ENCODE measurements at places on chromosomes 7 and 10.

GRCh38 chr10:66187053-66187733 is 738.6 kb upstream of the LRRTM3 start:
- DNase-seq: no peak

- DNase-seq: no peak
Observed at GRCh38 chr7:107248551-107249316, 79.9 kb downstream of the HBP1 start.

DNA sequence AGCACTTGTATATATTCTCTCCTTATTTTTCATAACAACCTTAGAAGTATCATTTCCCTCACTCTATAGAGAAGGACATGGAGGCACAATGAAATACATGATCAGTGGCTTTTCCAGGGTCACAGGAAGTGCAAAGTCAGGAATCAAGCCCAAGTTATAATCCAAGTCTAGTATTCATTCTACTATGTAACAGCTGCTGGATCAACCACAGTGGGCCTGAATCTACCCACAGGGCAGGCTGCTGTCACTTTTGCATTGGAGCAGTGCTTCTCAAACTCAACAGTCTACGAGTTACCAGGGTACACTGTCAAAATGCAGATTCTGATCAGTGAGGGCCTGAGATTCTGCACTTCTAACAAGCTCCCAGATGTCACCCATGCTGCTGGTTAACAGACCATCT is 18.3 kb downstream of the ZDHHC16 start:
- no peak for DNase-seq

- no peak for DNase-seq
Observed at GRCh38 chr7:93378131-93378760, 146.1 kb downstream of the VPS50 start.

- DNase-seq: no peak
Observed at GRCh38 chr7:41731493-41732435, 28.9 kb upstream of the INHBA start.

- no peak for DNase-seq
Observed at GRCh38 chr10:35780970-35781642, 139.0 kb upstream of the FZD8 start.

GRCh38 chr10:114683593-114683992 is 25.5 kb upstream of the ABLIM1 start:
- no peak for DNase-seq

- no peak for DNase-seq
Observed at GRCh38 chr7:126489874-126490273, 762.9 kb downstream of the GRM8 start.

DNA sequence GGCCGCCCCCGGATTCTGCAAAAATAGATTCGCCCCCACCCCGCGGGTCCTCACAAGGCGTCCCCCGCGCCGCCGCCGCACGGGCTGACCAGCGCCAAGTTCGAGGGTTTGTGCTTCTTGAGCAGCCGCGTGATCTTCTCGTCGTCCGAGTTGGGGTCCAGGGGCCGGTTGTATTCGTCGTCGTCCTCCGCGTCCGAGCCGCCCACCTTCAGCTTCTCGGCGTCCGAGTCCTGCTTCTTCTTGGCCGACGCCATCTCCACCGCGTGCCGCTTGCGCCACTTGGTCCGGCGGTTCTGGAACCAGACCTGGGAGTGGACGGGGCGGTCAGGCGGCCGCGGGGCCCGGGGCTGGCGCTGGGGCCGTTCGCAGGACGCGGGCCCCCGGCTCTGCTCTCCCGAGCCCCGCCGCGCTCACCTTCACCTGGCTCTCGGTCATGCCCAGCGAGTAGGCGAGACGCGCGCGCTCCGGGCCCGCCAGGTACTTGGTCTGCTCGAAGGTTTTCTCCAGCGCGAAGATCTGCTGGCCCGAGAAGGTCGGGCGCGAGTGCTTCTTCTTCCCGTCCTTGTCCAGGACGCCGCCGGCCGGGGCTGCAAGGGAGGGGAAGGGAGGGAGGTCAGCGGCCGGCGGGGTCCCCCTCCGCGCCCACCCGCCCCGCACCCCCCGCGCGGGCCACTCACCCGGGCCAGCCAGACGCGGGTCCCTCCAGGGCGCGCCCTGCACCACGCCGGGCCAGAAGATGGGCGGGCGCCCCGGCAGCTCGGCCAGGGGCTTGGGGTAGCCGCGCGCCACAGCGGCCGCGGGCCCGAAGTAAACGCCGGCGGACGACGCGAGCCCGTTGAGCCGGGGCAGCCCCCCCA is 853 bp downstream of the NKX6-2 start:
- DNase-seq: no peak

GRCh38 chr7:125279961-125280360 is 350.3 kb upstream of the POT1 start:
- DNase-seq: no peak

DNA sequence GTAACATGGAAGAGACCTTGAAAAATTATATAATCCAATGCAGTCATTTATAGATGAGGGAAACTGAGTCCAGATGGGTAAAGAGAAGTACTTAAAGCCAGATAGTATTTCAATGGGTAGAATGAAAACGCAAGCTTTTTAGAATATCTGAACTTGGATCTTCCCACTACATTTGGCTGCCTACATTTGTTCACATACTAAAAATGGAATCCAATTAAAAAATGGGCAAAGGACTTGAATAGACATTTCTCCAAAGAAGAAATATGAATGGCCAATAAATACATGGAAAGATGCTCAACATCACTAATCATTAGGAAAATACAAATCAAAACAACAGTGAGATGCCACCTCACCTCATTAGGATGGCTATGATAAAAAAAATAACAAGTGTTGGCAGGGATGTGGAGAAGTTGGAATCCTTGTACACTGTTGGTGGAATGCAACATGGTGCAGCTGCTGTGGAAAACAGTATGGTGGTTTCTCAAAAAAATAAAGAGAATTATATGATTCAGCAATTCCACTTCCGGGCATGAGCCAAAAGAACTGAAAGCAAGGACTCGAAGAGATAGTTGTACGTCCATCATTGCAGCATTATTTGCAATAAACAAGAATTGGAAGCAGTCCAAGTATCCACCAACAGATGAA is 188.0 kb downstream of the FRMD4A start:
- no peak for DNase-seq

- no peak for DNase-seq
Observed at GRCh38 chr7:134505856-134506255, 21.5 kb upstream of the AKR1B10 start.

GRCh38 chr10:78663721-78664120 is 405.0 kb upstream of the ZMIZ1 start:
- no peak for DNase-seq

DNA sequence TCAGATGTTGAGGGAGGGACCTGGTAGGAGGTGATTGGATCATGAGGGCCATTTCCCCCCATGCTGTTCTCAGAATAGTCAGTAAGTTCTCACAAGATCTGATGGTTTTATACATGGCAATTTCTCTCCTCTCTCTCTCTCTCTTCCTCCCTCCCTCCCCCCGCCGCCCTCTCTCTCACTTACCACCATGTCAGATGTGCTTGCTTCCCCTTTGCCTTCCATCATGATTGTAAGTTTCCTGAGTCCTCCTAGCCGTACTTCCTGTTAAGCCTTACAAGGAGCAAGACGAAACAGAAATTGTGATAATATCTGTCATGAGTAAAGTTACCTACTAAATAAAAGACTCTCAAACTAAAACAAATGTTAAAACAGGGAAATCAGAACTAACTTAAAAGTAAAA is 19.9 kb upstream of the GPR141 start:
- DNase-seq: no peak

GRCh38 chr7:47432671-47433563 is 149.0 kb downstream of the TNS3 start:
- DNase-seq: no peak
